ENCODE measurements at places on chromosomes 2 and 18.
A peak's percentile ranks its signal among the peaks of the same experiment; 100 is the strongest.

DNA sequence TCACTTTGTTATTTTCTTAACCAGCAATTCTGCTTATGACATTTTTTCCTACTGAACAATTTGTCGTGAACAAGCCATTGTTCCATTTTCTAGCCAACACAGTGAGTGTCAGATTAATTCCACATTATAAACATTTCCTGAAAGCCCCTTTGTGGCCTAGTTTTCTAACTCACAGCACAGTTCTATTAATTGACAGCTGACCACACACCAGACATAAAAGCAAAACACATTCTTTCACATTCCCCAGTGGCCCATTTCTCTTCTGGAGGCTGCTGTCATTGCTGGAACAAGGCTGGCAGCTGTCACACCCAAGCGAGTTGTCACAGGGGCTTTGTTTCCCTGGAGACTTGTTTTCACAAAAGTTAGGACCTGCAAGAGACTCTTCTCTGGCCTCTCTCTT is 50.7 kb downstream of the RNF152 start:
- DNase-seq, result no peak

DNA sequence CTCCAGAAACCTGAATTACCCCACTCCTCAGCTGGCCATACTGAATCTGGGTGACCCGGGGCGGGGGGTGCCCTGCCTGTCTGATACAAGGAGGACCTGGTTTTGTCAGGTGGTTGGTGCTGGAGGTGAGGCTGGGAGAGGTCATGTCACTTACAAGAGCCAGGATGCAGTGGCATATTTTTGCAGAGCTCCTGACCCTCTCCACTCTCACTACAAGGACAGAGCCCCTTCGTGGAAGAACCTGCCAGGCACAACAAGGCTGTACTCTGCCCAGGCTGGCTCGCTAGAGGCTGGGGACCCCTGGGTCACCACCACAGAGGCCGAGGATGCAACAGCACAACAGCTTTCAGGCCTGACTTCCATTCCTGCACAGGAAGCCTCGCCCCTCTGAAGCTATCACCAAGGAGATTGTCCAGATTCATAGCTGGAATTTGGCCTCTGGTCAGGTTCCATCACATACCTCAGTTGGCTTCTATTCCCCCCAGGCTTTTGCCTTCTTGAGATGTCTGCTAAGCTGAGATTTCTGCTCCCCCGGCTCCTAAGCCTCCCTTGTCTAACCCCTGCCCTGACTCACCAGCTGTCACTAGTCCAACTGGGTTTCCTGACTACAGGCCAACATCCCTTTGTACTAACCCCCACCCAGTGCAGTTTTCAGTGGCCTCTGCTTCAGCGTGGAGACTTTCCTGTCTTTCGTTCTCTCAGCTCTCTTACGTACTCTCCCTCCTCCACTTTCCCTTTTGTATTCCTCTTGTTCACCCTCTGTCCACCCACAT is 132.5 kb upstream of the EPAS1 start:
- peak; percentile 100 for DNase-seq

DNA sequence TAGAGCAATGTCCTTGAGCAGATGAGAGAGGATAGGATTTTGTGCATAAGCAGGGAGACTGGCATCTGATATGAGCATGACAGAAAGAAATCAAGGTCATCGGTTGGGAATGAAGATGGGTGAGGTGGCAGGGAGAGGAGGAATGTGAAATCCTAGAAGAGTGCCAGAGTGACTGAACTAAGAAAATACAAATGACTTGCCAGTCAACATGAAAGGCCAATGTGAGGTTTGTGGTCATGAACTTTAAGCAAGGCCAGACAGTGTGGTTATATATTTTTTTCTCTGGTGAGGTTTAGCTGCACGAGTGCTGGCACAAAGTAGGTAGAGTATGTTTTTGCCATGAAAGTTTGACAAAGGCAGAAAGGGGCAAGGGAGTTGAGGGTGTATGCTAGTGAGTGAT is 21.2 kb downstream of the QPCT start:
- DNase-seq, result no peak

- DNase-seq, result no peak
Observed at GRCh38 chr2:162821176-162821575, 17.4 kb downstream of the KCNH7 start.

GRCh38 chr2:7826656-7827055 is 855.2 kb upstream of the ID2 start:
- no peak for DNase-seq

- DNase-seq, result peak; percentile 14
Observed at GRCh38 chr2:143730155-143730952, 601.1 kb downstream of the ARHGAP15 start.

GRCh38 chr2:219998714-219999227 is 371.3 kb downstream of the SLC4A3 start:
- DNase-seq, result no peak

- DNase-seq, result peak; percentile 78
Observed at GRCh38 chr18:36688020-36688965, 140.5 kb downstream of the TPGS2 start.
